AG09309 (cell line): ENCODE measurements at places on chromosomes 5 and 9.

DNA sequence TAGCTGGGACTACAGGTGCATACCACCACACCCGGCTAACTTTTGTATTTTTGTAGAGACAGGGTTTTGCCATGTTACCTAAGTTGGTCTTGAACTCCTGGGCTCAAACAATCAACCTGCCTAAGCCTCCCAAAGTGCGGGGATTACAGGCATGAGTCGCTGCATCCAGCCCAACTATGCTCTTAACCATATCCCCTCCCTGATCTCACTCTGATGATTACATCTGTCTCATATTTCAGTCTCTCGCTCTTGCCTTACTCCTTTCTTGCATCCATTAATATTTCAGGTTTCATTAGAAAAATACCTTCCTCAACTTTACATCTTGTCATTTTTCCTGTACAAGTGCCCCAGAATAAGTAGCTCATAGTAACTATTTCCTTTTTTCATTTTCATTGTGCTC is 61.0 kb upstream of the BASP1 start:
- peak; percentile 27 for DNase-seq

DNA sequence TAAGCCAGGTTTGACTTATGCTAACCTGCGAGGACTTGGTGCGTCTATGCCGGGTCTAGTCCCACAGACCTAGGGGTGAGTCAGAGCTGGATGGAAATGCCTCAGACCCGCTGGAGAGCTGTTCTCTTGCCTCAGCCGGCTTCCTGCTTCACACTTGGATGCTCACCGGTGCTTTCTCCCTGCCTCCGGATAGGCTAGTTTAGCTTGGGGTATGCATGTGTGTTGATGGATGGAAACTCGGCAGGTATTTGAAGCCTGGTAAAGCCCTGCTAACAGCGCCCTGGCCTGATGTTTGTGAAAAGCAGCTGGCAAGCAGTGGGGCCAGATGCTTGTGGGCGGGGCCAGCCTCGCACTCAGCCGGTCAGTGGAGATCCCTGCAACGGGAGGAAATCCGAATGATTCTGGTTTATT is 29.3 kb downstream of the PRRC2B start:
- no peak for DNase-seq

DNA sequence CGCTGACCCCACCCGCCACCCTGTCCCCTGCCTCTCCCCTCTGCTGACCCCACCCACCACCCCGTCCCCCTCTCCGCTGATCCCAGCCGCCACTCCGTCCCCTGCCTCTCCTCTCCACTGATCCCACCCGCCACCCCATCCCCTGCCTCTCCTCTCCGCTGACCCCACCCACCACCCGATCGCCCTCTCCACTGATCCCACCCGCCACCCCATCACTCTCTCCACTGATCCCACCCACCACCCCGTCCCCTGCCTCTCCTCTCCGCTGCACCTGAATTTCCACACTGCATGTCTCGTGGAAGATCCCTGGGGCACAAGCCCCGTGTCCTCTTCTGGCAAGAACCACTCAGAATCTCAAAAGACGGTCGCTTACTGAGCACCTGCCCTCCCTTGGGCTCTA is 53.4 kb upstream of the OLFM1 start:
- no peak for DNase-seq

- peak; percentile 53 for DNase-seq
Observed at GRCh38 chr5:122415030-122415800, 103.2 kb downstream of the SNCAIP start.

- no peak for DNase-seq
Observed at GRCh38 chr9:83537331-83538171, 650 bp downstream of the FRMD3 start.

DNA sequence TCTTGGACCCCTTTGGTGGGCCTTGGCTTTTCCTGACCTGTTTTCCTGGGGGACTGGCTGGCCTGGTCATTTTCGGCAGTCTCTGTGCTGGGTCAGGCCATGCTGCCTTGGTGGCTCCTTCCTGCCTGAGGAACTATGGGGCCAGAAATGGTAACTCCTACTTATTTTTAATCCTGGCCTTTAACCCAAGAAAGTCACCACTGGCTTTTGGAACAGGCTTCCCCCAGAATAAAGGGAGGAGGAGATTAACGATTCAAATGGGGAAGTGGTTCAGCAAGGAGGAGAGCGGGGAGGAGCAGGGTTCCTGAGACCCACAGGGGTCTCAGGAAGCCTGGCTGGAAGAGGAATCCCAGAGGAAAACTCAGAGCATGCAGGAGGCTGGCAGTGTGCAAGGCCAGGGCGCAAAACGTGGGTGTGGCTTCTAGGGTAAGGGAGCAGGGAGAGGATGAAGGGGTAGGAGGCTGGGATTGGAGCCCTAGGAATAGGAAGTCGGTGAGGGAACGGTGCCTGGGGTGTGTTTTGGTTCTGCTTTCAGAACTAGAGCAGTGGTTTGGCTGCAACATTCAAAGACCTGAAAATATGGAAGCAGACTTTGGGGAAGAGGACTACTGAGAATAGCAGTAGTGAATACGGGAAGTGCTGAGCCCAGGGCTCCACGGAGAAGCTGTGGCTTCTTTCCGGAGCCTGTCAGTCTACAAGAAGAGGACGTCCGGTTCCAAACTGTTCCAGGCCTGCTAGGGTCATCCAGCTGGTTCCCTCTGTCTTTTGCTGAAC is 271.1 kb upstream of the KLF4 start:
- no peak for DNase-seq

- no peak for DNase-seq
Observed at GRCh38 chr9:85430659-85431338, 311.0 kb downstream of the AGTPBP1 start.
